NCI-H2171 treated with DMSO at 0.1 percent for 48 hours (cell line): ENCODE measurements at places on chromosomes 7 and 10.

- no peak for DNase-seq
These were observed 37.7 kb downstream of the PRSS2 start for GRCh38 chr7:142808461-142808801.

GRCh38 chr7:40717242-40717641, 582.4 kb downstream of the SUGCT start:
- peak; percentile 73 for DNase-seq

- no peak for DNase-seq
These were observed 47.5 kb downstream of the ACSM6 start for GRCh38 chr10:95241533-95241932.

- DNase-seq = no peak
These were observed 26.2 kb upstream of the LMBR1 start for GRCh38 chr7:156919132-156919713.

DNA sequence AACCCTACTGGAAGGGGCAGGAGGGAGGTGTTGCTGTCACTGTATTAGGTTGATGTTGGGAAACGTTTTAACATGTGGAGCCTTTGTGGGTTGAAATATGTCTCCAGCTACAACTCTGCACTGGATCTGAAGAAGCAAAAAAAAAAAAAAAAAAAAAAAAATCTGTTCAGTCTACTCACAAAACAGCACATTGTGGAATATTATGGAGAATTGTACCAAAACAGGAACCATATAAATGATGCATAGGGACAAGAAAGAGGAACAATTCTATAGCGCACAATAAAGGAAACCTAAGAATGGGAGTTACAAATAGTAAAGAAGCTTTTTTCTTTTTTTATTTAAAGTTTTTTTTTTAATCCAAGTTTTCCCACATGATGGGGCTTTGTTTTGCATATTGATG, 63.8 kb downstream of the CCSER2 start:
- DNase-seq = no peak

DNA sequence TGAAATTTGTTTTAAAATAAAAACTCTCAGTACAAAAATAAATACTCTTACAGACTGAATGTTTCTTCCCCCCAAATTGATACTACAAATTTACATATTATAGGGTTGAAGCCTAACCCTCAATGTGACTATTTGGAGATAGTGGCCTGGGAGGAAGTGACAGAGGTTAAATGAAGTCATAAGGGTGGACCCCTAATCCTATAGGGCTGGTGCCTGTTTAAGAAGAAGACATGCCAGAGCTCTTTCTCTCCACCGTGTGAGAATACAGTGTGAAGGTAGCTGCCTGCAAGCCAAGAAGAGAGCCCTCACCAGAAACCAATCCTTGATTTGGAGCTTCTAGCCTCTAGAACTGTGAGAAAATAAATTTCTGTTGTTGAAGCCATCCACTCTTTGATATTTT, 67.6 kb downstream of the MCU start:
- DNase-seq = no peak

- no peak for DNase-seq
These were observed 60.5 kb downstream of the CLEC2L start for GRCh38 chr7:139583826-139584553.

DNA sequence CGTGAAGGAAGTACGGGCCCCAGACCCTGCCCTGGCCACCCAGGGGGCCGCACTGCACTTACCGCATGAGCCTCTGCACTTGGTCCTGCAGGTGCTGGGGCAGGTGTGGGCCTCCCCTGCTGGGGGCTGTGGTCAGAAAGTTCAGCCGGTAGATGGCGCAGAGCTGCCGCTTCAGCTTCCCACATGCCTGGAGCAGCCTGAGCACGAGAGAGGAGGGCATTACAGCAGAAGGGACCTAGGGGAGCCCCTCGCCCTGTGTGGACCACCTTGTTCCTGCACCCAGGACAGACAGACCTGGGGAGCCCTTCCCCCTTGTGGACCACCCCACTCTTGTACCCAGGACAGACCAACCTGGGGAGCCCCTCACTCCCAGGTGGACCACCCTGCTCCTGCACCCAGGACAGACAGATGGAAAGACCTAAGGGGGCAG, 8.7 kb upstream of the PYROXD2 start:
- DNase-seq = no peak

GRCh38 chr10:7855205-7855604, 36.9 kb downstream of the TAF3 start:
- no peak for DNase-seq

GRCh38 chr7:27048438-27048837, 47.4 kb downstream of the HOXA1 start:
- no peak for DNase-seq

DNA sequence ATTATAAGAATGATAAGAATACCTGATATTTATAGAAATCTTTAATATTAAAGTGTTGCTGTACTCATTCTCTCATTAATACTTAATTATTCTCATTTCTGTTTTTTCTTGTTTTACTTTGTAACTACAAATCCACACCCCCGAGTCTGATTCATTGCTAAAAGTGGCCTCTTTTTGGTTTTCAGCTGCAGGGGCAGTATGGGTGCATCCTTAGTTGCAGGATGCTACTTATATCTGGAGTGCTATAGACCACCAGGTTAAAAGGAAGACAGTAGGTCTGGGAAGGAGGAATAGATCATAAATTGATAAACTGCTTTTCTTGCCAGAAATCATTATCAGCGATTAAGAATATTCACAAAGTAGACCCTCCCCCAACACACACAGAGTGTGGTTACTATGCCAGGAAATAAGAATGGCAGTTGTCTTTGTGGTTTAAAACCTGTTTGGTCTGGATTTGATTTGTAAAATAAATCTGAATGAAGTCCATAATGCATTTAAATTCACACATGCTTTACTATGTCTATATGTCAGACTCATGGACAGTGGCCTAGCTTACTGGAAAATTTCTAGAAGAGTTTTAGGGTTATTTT, 96.5 kb downstream of the NRF1 start:
- DNase-seq = no peak

GRCh38 chr7:128726737-128727072, 12.5 kb upstream of the CALU start:
- DNase-seq = no peak

DNA sequence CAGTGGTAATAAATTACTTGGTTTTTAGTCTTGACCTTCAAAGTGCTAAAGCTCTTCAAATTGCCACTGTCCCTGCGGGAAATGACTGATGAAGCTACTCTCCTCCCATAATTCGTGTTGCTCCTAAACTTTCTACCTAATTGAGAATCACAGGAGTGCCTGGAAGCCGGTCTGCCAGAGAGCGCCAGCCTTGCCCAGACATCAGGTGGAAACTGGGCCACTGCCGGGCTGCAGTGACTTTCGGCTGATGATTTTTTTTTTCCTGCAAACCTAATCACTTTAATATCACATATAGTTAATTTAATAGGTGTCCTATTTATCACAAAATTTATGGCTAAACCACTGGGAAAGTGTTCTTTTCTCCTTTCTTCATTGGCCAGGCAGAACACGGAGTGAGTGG, 59.6 kb upstream of the UBE3C start:
- DNase-seq = no peak

- no peak for DNase-seq
These were observed 76.2 kb upstream of the SLC25A13 start for GRCh38 chr7:96397936-96398598.

DNA sequence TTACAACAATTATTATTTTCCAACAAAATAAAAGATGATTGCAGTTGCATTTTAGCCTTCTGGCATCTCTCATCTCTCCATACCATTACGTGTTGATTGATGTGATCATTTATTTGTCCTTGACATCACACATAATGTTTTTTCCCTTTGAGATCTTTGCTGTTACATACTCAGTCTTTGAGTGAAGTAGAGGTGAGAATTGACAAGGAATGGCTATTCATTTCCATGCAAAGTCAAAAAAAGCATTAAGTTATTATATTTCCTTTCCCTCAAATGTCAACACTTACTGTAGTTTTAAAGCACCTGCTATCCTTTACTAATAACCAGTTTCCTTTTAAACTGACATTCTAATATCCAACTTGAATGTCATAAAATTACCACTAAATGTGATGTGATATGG, 33.6 kb downstream of the DYNC1I1 start:
- no peak for DNase-seq

GRCh38 chr10:49606981-49607535, 3.1 kb upstream of the SLC18A3 start:
- no peak for DNase-seq
